ENCODE measurements at places on chromosomes 12 and 14.

- peak; percentile 79 for DNase-seq
Measured at GRCh38 chr14:71803539-71804260, 128.5 kb upstream of the RGS6 start.

GRCh38 chr12:120264904-120265472 lies 542 bp downstream of the PXN start:
- DNase-seq, result no peak

- DNase-seq, result no peak
Measured at GRCh38 chr12:90826036-90826435, 128.9 kb downstream of the CCER1 start.

- no peak for DNase-seq
Measured at GRCh38 chr12:100720016-100720654, 74.4 kb upstream of the ANO4 start.

DNA sequence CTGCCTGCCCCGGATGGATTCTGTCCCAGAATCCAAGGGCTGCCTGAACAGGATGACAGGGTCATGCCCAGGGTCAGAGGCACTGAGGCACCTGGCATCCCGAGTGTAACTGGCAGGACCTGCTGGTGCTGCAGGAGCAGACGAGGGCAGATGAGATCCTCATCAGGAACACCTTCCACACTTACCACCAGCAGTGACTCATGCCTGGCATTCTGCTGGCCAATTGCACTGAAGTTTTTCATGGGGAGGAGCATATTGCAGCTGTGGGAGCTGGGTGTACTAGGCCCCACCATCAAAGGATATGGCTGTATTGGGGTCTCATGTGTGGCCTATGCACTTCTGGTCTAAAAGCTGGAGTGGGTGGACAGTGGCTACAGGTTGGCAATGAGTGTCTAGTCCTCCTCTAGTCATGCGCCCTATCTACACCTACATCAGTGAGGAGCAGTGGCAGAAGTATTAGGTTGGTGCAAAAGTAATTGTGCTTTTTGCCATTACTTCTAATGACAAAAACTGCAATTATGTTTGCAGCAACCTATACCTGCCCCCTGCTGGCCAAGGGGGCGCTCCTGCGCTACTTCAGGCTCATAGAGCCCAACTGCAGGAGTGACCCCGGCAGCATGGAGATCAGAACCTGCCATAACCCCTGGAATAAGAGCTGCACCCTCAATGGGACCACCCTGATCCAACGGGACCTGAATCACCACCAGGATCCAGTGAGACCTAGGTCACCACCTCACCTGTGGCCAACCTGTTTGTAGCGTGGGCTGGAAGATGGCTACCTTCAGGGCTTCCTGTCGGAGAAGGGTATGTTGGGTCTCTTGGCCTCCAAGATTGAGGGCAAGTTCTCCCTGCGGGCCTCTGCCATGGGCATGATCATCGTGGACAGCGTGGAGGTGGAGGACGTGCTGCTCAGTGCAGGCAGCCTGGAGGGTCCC lies 8.0 kb upstream of the C12orf42 start:
- DNase-seq, result no peak

DNA sequence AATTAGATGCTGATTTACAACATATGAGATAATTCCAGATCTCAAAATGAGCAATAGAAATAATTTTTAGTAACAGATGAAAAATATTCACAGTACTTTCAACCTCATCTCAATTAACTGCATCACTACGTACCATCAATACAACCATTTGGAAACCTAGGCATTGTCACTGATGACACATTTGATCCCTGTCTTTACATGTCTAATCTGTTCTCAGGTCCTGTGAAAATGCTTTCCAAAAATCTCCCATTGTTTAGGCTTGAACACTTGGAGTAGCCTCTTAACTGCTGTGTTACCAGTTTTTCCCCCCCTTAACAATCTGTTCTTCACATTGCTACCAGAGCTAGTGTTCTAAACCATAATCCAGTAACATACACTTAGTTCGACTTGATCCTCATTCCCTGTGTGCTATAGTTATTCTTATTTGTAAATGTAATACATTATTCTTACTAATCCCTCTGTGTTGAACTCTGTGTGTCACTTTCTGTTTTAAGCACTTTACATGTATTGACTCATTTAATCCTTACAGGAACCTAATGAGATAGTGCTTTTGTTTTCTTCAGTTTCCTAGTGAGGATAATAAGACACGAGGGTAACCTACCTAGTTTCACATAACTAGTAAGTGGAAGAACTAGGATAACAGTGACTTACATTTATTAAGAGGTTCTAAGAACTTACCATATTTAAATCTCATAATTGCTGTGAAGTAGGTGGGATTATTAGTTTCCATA lies 41.7 kb downstream of the LARP4 start:
- DNase-seq, result no peak

DNA sequence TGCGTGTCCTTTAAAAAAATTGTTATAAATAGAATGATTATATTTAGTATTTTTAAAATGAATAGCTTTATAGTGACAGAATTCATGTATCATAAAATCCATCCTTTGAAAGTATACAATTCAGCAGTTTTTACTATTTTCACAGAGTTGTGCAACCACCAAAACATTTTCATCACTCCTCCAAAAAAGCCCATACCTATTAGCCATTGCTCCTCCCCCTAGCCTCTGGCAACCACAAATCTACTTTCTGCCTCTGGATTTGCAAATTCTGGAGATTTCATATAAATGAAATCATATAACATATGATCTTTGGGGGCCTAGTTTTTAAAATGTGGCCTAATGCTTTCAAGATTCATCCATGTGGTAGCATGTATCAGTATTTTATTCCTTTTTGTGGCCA lies 117.9 kb upstream of the MED13L start:
- no peak for DNase-seq

DNA sequence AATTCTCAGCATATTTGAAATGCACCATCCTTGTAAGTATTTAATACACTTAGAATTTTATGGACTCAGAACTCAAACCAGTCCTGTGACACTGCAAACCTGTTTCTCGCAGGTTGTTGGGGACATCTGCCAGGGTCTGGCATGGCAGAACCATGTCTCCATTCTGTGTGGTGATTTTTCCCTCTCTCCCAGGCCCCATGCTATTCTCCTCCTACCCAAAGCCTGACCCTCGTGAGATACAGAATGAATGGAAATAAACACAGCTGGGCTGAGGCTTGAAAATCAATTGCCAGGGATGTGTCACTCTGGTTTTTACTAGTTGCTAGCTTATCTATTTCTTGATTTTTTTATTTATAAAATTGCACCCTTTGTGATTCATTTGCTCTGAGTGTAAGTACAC lies 19.8 kb downstream of the TPH2 start:
- no peak for DNase-seq

- DNase-seq, result no peak
Measured at GRCh38 chr14:21428930-21429329, 27.0 kb downstream of the CHD8 start.

DNA sequence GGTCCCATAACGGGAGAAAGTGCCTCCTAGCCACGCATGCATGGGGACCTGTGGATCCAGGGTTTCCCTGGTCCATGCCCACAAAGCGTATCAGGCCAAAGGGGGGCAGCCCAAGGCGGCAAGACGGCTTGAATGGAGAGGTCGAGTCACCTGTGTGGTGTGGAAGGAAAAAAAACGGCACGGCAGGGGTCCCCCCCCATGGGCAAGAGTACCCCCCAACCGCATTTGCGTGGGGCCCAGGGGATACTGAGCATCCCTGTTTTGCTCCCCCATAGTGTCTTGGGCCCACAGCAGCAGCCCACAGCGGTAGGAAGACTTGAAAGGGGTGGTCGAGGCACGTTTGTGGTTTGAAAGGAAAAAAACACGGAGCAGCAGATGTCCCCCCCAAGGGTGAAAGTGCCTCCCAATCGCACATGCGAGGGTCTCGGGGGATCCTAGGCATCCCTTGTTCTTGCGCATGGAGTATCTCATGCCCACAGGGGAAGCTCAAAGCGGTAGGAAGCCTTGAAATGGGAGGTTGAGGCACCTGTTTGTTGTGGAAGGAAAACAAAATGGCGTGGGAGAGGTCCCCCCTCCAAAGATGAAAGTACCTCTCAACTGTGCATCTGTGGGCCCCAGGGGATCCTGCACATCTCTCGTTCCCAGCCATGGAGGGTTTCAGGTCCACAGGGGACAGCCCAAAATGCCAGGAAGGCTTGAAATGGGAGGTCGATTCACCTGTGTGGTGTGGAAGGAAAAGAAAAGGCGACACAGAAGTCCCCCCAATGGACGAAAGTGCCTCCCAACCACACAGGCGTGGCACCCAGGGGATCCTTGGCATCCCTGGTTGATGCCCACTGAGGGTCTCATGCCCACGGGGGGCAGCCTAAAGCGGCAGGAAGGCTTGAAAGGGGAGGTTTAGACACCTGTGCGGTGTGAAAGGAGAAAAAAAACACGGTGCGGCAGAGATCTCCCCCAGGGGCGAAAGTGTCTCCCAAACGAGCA lies 577.5 kb downstream of the ALG10 start:
- no peak for DNase-seq

DNA sequence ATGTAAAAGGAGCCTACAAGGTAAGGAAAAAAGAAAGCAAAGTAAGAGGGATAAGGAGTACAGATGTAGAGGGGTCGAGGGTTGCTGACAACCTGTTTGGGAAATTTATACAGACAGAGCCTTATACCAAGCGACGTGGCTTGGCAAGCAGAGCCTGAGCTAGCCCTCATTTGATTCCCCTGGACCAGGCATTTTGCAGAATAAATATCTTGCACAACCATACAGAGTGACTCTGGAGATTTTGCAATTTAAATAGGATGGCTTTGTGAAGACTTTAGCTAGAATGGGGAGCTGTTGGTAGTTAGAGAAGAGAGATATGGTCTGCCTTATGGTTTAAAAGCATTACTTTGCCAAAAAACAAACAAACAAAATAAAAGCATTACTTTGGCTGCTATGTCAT lies 11.1 kb upstream of the ANO6 start:
- DNase-seq, result no peak

- no peak for DNase-seq
Measured at GRCh38 chr12:109952160-109952858, 43.9 kb downstream of the GIT2 start.

GRCh38 chr12:77821699-77822203 lies 8.9 kb upstream of the NAV3 start:
- no peak for DNase-seq

GRCh38 chr12:19771858-19772257 lies 332.6 kb downstream of the AEBP2 start:
- DNase-seq, result peak; percentile 43

GRCh38 chr14:99133636-99134515 lies 138.1 kb downstream of the BCL11B start:
- no peak for DNase-seq
